C1 segment of cervical spinal cord (tissue), 14 donors: ENCODE measurements at places on chromosomes 1 and 21.

DNA sequence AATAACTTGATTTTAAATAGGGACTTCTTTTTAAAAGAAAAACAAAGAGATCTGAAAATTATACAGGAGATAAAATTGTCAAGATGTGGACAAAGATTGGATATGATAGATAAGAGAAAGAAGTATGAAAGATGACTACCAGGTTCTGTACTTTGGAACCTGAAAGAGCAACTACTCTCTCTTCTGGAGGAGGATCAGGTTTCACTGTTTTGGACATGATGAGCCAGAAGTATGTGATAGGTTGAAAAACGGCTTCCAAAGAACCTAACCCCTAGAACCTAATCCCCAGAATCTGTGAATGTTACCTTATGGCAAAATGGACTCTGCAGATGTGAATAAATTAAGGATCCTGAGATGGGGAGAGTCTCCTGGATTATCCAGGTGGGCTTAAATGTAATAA, 26.2 kb downstream of the RSBN1 start:
- no peak for DNase-seq

DNA sequence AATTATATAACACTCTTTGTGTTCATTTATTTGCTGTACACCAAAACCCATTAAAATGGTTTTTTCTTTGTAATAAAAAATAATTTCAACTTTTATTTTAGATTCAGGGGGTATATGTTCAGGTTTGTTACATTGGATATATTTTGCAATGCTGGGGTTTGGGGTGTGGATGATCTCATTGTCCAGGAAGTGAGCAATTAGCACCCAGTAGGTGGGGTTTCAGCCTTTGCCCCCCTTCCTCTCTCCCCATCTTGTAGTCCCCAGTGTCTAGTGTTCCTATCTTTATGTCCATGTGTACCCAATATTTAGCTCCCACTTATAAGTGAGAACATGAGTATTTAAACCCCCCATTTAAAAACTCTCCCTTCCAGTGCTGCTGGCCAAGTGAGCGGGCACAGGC, 184.6 kb downstream of the RHOU start:
- DNase-seq: no peak

- DNase-seq: no peak
Measured at GRCh38 chr1:236407059-236407458, 13.0 kb downstream of the EDARADD start.

GRCh38 chr1:83764209-83764608, 234.7 kb downstream of the TTLL7 start:
- DNase-seq: no peak

GRCh38 chr1:240987928-240988327, 369.1 kb downstream of the RGS7 start:
- DNase-seq: no peak

- no peak for DNase-seq
Measured at GRCh38 chr1:66176012-66176715, 357.8 kb upstream of the SGIP1 start.

DNA sequence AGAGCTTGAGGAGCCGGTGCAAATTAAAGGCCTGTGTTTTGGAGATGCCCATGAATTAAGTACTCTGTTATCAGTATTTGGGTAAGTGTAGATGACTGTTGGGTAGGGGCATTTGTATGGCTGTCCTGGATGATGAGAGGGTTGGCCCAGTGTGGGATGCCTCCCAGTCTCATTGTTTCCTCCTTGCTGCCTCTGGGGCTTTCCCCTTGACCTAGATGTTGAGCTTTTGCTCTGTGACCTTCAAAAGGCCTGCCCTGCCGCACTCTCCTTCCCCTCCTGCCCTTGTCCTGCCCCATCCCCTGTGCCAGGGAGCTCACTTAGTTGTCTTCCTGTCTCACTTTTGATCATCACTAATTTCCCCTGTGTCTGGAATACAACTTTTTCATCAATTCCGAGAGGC, 10.0 kb downstream of the GALNT2 start:
- DNase-seq: no peak

DNA sequence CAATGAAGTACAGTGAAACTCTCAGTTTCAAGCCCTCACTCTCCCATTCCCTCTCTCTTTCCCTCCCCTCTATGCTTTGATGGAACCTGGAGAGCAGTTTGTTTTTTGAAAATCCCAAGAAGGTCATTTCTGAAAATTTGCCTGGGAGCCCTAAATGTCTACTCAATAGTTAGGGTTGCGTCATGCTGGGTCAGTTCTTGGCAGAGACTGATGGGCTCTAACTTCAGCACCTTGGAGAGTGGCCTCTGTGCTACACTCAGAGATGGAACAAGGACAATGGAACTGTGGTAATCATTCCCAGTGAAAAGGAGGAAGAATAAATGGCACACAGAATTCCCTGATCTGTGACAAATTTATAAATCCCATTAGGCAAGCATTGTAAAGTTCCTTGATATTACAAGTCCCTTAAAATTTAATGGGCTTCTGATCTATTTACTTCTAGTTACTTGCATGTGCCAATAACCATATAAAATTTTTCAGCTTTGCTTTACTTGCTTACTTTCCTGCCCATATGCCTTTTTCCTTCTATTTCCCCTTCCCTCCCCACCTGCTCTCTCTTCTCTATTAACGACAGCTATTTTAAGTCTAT, 182.9 kb upstream of the KCND3 start:
- DNase-seq: no peak

GRCh38 chr1:10211805-10212410, 1.5 kb downstream of the KIF1B start:
- DNase-seq: no peak
